ENCODE measurements at places on chromosomes 5 and 9.

DNA sequence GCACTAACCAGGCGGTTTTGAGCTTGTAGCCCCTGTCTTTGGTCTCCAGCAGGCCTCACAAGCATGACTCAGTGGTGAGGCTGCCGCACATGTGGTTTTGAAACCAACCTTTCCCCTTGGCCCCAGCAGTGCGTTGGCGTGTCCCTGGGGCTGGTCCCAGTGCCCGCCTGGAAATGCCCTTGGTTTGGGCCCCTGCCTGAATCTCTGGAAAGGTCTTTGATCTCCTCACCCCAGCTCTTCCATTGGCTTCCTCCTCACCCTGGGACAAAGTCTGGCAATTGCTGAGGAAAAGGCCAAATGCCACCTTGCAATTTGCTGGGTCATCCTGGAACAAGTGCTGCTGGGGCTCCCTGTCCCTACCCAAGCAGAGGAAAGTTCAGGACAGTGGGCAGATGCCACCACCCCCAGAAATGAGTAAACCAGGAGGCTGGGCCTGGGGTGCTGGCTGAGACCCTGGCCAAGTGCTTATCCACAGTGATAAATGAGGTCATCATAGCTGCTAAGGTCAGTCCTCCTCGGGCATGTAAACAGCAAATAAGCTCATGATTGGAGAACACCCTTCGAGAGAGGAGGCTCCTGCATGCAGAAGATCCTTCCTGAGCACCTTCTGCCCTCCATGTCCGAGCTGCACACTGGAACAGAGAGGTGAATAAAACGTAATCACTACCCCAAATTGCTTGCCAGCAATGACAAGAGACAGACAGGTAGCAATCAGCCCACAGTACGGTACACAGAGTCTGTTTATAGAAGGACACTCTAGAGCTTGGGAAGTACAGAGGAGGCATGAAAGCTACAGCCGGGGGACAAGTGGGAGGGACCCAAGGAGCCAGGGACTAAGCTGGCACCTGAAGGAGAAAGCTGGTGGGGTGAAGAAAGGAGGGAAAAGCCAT, 98.9 kb upstream of the CPEB4 start:
- DNase-seq: no peak

DNA sequence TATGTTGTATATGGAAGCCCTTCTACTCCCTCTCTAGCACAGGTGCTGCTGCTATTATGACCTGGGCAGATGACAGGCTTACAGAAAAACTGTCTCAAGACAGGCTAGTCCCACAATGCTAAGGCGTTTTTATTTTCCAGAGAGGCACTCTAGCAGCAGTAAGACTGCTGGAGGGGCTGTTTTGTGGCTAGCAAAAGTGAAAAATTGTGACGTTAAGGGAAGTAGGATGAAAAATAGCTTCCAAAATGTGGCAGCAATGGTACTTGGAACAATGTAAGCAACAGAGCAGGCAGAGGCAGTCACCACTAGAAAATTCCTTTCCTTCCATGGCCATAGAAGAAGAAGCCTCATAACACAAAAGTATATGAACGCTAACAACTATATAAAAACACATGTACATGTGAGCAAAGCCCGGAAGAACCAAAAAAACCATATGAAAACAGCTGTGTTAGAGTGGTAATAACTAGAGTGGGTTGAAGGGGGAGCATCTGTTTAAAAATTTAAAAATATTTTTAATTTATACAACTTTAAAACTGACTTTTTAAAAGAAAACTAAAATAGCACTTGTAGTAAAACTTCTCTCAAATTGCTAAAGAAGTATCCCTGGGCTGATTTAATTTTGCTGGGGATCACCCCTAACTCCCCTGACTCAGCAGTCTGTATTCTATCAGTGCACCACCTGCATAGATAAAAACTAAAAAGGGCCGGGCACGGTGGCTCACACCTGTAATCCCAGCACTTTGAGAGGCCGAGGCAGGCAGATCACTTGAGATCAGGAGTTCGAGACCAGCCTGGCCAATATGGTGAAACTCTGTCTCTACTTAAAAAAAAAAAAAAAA, 30.6 kb downstream of the CLINT1 start:
- DNase-seq: no peak

DNA sequence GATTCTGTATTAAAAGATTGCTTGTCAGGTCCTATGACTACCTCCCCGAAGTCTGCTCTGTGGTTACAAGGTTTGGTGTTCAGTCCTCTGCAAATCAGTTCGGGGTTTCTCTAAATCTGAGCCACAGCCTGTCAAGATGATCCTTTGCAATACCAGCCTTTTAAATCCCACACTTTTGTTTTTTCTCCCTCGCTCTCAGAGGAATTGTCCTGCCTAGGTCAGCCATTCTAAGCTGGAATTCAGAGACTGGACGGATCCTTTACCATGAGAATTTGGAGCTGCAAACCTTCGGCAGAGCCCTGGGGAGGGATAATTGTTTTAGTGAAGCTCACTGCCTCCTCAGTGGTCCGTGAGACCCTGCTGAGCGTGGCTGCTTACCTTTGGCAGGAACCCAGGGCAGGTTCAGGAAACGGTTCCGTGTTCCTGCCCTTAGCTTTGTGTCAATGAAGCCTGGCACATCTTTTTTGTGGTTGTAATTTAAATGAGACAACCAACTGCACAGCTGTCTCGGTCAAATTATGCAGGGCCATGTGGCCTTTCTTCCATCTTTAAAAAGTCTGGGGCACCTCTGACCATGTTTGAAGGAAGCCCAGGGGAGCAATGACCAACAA, 47.2 kb downstream of the EBF1 start:
- DNase-seq: no peak

- DNase-seq: no peak
Measured at GRCh38 chr5:76718381-76718832, 2.5 kb downstream of the F2R start.

- DNase-seq: no peak
Measured at GRCh38 chr9:33185858-33186257, 18.7 kb upstream of the B4GALT1 start.

DNA sequence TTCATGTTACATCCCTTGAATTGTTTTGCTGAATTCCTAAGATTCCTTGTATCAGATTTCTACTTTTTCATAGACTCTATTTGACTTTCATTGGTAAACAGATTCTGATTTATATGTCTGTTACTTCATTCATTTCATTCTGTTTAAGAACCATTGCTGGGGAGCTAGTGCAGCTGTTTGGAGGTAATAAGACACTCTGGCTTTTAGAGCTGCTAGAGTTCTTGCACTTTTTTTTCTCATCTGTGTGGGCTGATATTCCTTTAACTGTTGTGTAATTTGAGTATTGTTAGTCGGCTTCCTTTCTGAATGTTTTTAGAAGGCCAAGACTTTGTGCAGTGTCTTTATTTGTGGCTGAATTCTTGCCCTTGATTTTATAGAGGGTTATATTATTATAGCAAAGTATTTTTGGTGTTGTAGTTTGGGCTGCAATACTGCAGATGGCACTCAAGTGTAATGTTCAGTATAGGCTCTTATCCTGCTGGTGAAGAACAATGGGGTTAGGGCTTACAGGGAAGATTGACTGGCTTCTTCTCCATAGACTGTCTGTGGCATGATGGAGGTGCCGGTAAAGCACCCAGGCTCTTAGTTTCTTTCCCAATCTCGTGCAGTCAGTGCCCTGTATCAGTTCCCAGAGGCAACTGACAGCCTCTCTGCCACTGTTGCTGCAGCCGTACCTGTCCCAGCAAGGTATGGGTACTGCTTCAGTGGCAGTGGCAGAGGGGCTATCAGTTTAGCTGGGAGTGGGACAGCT, 162.2 kb downstream of the OXCT1 start:
- peak; percentile 8 for DNase-seq

GRCh38 chr5:138595180-138595795, 20.1 kb upstream of the HSPA9 start:
- no peak for DNase-seq
